Adipose tissue (tissue), 3 donors: ENCODE measurements at places on chromosomes 1 and 21. TPM values are rescaled to one million over a fixed set of nuclear protein-coding genes. Genes with fewer than 3 reads are reported as not detected.

ACTL8 gene
- not detected for polyA plus RNA-seq

REN gene
- polyA plus RNA-seq = 0.12 TPM

SHE gene
- polyA plus RNA-seq = 19.3 TPM

IL19 gene
- polyA plus RNA-seq = 0.09 TPM

PLA2G5 gene
- 6.1 TPM for polyA plus RNA-seq

DNALI1 gene
- polyA plus RNA-seq = 10.6 TPM

CYYR1 gene
- 33.6 TPM for polyA plus RNA-seq

HTR6 gene
- polyA plus RNA-seq = not detected

ATP1A4 gene
- polyA plus RNA-seq = 0.13 TPM

LCE1C gene
- not detected for polyA plus RNA-seq

PCAT6 gene
- 1.3 TPM for polyA plus RNA-seq

CYB5RL gene
- 4.2 TPM for polyA plus RNA-seq

KAZN gene
- polyA plus RNA-seq = 10.8 TPM

ICOSLG gene
- 0.56 TPM for polyA plus RNA-seq

SELL gene
- polyA plus RNA-seq = 24.3 TPM

HSD3B2 gene
- 0.13 TPM for polyA plus RNA-seq

CATSPERE gene
- 0.22 TPM for polyA plus RNA-seq

COL9A2 gene
- 2.8 TPM for polyA plus RNA-seq

ALPL gene
- 29.6 TPM for polyA plus RNA-seq

KCNE2 gene
- 30.9 TPM for polyA plus RNA-seq

COL24A1 gene
- not detected for polyA plus RNA-seq

ILDR2 gene
- polyA plus RNA-seq = 0.11 TPM

CEP170 gene
- 2.7 TPM for polyA plus RNA-seq

ADAMTS5 gene
- 16.0 TPM for polyA plus RNA-seq

HFM1 gene
- polyA plus RNA-seq = 1.2 TPM

C1orf94 gene
- polyA plus RNA-seq = not detected

MYBPH gene
- not detected for polyA plus RNA-seq

RSRP1 gene
- 39.4 TPM for polyA plus RNA-seq

LRRC38 gene
- polyA plus RNA-seq = not detected

FABP3 gene
- polyA plus RNA-seq = 12.6 TPM

TP73 gene
- polyA plus RNA-seq = 0.01 TPM

TEKT2 gene
- not detected for polyA plus RNA-seq

BCAN gene
- polyA plus RNA-seq = 0.07 TPM

BCL10 gene
- 10.7 TPM for polyA plus RNA-seq

ERG gene
- 19.6 TPM for polyA plus RNA-seq

HCRTR1 gene
- 0.25 TPM for polyA plus RNA-seq

NDUFV3 gene
- 24.0 TPM for polyA plus RNA-seq

NTMT2 gene
- polyA plus RNA-seq = not detected

PGLYRP4 gene
- not detected for polyA plus RNA-seq

INAVA gene
- 0.34 TPM for polyA plus RNA-seq

DAB1 gene
- 0.11 TPM for polyA plus RNA-seq

SPRR1A gene
- 9.5 TPM for polyA plus RNA-seq

MYCL gene
- 14.7 TPM for polyA plus RNA-seq

S100A9 gene
- polyA plus RNA-seq = 5,641 TPM

KRTAP19-1 gene
- polyA plus RNA-seq = not detected

PRDM2 gene
- polyA plus RNA-seq = 13.0 TPM

ADAM30 gene
- polyA plus RNA-seq = not detected

NIPAL3 gene
- polyA plus RNA-seq = 10.4 TPM

SELP gene
- polyA plus RNA-seq = 3.0 TPM

TIAM1 gene
- 2.7 TPM for polyA plus RNA-seq

NOL9 gene
- polyA plus RNA-seq = 2.8 TPM

KIF21B gene
- 1.2 TPM for polyA plus RNA-seq

YIPF1 gene
- 16.3 TPM for polyA plus RNA-seq

PROK1 gene
- 2.7 TPM for polyA plus RNA-seq
